Chondrocyte (in vitro differentiated cells): ENCODE measurements at places on chromosomes 16 and 17.

- DNase-seq: no peak
Observed at GRCh38 chr17:7750321-7750821, 32.8 kb downstream of the DNAH2 start.

GRCh38 chr17:39739885-39740356, 2.2 kb downstream of the GRB7 start:
- no peak for DNase-seq

DNA sequence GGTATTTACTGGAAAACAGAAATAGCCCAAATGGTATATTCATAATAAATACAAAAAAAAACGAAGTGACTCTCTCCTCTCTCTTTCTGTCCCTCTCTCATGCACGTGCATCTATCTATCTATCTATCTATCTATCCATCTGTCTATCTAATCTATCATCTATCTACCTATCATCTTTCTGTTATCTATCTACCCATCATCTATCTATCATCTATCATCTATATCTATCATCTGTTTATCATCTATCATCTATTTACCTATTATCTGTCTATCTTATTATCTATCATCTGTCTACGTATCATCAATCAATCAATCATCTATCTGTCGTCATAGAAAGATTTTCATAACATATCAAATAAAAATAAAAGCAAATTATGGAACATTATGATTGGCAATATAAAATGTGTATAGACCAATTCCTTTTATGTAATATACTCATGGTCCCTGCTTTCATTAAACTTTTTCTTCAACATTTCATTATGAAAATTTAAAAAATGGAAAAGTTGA, 126.7 kb upstream of the CACNG3 start:
- no peak for DNase-seq

DNA sequence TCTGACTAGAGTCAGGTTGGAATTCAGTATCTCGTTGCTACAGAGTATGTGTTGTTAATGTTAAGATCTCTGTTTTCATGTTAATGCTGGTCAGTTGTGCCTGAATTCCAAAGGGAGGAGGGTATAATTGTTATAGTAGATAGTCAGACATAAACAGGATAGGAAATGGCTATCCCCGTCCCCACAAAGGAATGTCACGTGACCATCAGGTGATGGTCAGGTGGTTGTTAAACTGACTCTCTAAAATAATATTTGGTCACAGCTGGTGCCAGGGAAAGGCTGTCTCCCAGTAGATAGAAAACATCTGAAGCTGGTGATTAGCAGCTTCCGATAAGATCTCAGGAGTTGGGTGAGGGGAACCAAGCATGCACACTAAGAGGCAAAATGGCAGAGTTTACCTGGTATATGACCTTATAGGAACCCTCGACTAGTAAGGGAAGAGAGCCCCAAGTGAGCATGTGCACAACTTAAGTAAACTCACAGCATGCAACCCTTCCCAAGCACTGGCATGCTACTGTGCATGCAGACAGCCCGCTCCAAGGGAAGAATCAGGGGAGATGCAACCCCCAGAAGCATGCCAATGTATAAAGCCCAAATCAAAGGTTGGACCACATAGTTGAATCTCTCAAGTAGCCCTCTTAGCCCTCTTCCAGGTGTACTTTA, 27.4 kb upstream of the SLC6A2 start:
- no peak for DNase-seq

DNA sequence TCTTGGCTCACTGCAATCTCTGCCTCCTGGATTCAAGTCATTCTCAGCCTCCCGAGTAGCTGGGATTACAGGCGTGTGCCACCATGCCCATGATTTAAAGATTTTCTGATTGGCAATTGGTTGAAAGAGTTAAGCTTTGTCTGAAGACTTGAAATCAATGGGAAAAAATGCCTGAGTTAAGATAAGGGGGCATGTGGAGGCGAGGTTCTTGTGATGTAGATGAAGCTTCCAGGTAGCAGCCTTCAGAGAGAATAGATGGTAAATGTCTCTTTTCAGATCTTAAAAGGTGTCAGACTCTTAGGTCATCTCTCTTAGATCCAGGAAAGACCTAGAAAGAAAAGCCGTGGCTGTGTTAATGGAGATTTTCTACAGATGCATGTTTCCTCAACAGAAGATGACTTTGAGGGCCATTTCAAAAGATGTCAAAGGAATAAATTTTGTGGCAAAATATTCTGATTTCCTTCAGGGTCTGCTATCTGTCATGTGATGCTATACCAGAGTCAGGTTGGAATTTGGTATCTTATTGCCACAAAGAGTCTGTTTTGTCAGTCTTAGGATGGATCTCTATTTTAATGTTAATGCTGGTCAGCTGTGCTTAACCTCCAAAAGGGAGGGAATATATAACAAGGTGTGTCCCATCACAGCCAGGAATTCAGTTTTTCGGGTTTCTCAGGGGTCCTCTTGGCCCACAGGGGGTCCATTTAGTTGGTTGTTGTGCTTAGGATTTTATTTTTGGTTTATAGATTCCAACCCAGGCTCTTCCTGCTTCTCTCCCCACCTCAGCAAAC, 58.3 kb upstream of the AKTIP start:
- DNase-seq: no peak

DNA sequence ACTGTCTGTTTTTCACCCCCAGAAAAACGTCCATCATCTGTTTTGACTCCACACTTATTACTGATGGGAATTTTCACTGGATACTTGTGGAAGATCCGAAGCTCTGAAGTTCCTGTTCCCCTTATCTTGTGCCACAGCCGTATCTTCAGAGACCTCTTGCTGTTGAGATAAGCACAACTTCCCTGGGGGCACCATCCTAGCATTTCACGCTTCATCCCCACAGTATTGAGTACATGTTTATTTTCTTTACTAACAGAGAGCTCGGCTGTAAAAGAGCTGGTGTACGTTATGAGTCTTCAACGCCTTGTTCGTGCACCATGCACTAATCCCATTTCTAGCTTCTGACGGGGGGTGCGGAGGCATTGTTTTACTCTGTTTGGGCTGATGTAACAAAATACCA, 813.6 kb upstream of the EEF2KMT start:
- DNase-seq: no peak
